ENCODE measurements at places on chromosomes 7 and 10.
A peak's percentile ranks its signal among the peaks of the same experiment; 100 is the strongest.

DNA sequence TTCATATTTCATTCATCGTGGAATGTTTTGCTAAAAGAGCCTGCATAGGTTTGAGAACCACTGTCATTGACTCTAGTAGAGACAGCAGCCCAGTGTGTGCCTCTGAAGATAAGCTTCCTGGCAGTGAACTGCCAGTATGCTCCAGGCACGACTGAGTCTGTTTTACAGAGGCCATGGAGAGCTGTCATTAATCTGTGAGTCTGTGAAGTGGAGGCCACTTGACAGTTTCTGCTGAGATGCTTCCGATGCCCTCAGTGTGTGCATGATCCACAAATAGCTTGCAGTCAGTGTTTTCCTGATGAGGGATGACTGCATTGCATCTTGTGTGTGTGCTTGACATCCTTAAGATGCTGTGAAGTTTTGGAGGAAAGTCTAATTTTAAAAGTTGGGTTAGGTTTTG lies 162.2 kb downstream of the PFKFB3 start:
- DNase-seq: no peak

DNA sequence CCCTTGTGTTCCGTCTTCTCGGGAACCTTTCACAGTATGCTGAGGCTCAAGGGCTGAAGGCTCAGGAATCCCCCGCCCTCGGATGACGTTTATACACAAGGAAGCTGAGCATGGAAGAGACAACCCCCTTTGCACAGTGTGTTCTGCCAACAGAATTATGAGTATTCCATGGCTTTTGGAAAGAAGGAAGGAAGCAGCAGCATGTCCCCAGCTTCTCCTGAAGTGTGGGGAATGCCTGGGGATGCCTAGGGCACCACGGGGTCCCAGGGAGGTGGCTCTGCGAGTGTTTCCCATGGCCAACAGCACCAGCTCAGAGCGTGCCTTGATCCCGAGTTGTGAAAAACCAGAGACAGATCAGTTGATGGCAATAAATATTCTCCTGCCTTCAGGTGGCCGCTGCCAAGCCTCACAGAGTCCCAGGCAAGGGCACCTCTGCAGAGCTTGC lies 88.8 kb upstream of the DDC start:
- no peak for DNase-seq

DNA sequence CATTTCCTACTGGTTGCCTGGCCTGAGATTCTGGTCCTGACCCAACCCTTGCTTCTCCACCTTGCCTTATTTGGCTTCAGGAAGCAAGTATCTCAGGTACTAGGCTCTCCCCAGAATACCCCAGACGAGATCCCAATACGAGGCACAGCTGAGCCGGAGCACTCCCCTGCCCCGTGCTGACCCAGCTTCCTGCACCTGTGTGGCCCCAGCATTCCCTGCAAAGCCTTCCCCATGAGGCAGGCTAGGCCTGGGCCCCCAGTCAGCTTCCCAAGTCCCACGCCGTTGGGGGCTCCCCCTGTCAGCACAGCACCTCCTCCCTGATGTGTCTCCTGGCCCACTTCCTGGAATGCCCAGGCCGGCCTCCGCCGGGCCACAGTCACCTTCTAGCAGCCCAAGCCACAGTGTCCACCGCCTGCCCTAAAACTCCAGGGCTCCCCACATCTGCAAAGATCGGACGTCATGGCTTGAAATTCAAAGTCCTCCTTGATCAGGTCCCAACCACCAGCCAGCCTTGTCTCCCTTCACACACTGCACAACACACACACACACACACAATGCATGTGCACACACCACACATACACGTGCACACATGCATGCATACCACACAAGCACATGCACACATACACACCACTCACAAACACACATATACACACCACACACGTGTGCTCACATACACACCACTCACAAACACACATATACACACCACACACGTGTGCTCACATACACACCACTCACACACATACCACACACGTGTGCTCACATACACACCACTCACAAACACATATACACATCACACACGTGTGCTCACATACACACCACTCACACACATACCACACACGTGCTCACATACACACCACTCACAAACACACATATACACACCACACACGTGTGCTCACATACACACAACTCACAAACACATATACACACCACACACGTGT lies 78.9 kb upstream of the FOXK1 start:
- DNase-seq: no peak

GRCh38 chr7:92749832-92750446 lies 86.4 kb downstream of the CDK6 start:
- no peak for DNase-seq

GRCh38 chr7:127245002-127245401 lies 7.7 kb downstream of the GRM8 start:
- no peak for DNase-seq

- no peak for DNase-seq
Measured at GRCh38 chr10:87976101-87976743, 112.8 kb downstream of the PTEN start.

DNA sequence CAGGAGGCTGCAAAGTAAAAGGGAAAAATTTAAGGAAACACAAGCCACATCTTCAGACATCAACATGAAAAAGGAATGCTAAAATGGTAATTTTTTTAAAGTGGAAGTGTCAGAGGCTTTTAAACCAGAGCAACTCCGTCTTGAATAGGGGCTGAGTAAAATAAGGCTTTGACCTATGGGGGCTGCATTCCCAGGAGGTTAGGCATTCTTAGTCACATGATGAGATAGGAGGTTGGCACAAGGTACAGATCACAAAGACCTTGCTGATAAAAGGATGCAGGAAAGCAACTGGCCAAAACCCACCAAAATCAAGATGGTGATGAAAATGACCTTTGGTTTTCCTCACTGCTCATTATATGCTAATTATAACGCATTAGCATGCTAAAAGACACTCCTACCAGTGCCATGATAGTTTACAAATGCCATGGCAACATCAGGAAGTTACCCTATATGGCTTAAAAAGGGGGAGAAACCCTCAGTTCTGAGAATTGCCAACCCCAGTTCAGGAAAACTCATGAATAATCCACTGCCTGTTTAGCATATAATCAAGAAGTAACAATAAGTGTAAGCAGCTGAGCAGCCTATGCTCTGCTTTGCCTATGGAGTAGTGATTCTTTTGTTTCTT lies 128.3 kb downstream of the SKAP2 start:
- DNase-seq: no peak

DNA sequence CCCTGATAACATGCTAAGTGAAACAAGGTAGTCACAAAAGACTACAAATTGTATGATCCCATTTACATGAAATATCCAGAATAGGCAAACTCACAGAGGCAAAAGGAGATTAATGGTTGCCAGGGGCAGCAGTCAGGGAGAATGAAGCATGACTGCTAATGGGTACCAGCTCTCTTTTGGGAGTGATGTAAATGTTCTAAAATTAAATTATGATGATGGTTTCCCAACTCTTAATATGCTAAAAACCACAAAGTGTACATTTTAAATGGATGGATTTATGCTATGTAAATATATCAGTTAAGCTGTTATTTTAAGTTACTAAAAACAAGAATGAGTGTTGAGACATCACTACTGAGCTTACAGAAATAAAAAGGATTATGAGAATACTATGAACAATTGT lies 12.6 kb downstream of the CYP51A1 start:
- DNase-seq: no peak

DNA sequence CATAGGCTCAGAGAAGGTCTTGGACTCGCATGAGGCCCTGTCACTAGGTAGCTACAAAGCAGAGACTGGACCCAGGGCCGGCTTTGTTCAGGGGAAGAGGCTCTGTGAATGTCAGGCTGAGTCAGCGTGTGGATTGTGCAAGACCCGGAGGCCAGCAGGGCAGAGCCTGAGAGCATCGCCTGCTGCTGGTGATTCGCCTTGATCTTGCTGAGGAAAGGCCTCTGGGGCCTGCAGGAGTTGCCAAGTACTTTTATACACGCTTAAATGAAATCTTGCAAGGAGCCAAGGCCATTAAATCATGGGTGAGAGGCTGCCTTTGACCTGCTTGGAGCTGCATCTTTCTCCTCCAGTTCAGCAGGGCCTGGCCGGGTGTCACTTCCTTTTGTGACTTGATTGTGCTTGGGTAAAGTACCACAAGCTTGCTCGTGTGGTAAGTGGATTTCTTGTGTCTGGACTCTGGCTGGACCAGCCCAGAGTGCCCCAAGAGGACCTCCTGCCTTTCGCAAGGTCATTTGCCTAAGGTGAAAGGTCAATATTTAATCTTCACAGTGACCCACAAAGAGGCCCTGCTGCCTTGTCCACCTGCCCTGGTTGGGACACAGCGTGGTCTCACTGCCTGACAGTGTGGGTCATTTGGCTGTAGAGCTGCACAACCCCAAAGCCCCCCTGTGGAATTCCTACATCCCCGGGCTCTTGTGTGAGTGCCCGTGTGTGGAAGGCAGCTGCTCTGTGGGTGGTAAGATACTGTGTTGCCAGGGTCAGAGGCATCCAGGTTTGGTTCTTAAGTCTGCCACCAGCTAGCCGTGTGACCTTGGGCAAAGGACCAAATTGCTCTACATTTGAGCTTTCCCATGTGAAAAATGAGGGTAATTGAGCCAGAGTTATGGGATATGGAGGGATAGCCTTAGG lies 38.6 kb upstream of the SH2D4B start:
- no peak for DNase-seq

DNA sequence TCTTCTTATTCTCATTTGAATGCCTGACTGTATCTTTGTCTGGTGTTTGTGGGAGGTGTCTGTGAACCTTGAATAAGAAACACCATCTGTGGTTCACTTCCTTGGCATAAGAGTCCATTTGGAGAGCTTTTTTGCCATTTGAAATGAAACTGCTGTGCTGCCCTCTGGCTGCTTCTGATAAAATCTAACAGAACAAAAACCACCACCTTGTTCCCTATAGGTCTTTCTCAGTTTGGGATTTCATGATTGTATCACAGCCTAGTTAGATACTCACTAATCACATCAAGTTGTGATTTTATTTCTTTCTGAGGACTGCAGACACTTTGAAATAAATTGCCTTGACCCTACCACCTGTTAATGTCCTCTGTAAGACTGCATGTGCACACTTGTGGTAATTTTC lies 102.7 kb upstream of the FAM13C start:
- no peak for DNase-seq

- DNase-seq: no peak
Measured at GRCh38 chr10:5071411-5072198, 22.6 kb upstream of the AKR1C3 start.

DNA sequence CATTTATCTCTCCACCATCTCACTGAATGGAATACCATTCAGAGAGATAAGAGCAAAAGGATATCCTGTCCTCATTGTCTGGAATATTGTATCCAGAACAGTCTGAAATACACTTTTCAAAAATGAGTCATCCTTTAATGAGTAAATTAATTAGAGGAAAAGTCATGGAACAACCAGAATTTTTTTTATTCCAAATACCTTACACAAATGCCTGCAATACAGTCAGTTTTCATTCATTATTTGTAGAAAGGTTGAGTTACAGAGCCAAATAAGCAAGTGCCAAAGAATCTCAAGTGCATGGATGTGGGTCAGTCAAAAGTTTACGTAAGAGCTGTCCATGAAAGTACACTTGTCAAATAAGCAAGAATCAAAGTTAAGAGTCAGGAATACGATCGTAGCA lies 482.6 kb downstream of the IPMK start:
- DNase-seq: no peak

- DNase-seq: no peak
Measured at GRCh38 chr7:128790315-128791041, 1.3 kb upstream of the CCDC136 start.

DNA sequence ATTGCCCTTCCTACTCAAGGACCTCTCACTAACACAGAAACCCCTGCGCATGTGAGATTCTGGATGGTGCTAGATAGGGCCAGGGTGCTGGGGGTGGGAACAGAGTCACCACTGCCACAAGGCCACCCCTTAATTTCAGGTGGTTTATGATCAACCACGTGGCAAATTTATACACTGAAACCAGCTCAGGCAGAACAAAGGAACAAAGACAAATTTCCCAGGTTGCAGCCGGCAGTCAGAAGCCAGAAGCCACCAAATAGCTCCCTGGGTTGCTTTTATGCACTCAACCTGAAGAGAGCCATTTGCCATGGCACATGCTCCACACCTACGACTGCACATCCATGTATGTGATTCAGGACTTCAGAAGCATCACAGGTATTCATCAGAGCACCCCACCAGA lies 2.5 kb downstream of the VOPP1 start:
- DNase-seq: no peak

DNA sequence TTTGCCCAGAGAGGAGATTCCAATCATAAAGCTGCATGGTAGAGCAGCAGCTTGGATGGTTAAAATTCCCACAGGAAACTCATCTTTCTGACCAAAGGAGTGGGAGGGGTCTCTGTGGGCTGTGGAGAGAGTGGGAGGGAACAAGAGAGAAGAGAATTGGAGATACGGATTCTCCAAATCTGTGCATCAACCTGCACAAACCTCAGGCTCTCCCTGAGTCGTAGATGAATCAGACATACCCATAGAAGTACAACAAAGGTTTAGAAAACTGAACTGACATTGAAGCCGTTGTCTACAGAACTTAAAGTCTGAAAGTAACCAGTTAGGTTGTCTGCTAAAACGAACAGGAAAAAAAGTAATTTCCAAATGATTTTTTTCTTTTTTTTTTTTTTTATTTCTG lies 41.9 kb downstream of the CYCS start:
- DNase-seq: no peak

DNA sequence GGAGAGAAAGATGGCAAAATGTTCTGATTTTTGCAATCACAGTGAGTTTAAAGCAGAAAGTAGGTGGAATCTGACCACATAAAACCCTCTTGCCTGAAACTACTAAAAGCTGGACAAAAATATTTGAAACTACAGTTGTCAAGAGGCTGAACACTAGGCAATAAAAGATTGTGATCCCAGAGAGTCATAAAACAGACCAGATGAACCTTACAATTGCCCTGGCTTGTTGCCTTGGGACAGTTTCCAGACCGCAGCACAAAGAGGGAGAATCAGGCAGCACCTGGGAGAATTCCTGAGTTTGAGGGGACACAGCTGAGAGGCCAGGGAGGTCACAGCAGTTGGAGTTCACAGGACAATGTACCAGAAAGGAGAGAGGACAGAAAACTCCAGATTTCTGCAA lies 107.3 kb upstream of the NANOS1 start:
- DNase-seq: no peak

GRCh38 chr10:329361-330099 lies 194.3 kb downstream of the ZMYND11 start:
- DNase-seq: no peak

- no peak for DNase-seq
Measured at GRCh38 chr10:97314671-97315070, 4.4 kb upstream of the FRAT1 start.

- DNase-seq: peak; percentile 94
Measured at GRCh38 chr7:134778941-134779740, at the start of gene CALD1. Gene CALD1 (plus strand): TSS chr7:134779634. CDS start chr7:134867734, 88,100 bp downstream.

GRCh38 chr7:116876664-116877442 lies 14.5 kb downstream of the CAPZA2 start:
- DNase-seq: no peak

DNA sequence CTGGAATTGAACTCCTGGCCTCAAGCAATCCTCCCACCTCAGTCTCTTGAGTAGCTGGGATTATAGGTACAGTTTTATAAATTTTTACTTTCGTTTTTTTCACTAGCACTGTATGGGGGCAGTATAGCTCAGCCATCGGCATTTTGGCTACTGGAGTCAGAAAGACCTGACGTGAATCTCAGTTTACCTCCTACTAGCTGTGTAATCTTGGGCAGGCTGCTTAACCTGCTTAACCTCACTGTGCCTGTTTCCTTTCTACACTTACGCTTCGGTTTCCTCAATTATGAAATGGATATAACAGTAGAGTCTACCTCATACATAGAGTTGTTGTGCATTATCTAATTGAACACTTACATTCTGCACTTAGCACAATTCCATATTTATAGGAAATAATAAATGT lies 16.7 kb downstream of the STN1 start:
- DNase-seq: no peak

Measured in chondrocyte (in vitro differentiated cells).